ENCODE measurements at places on chromosomes 2 and 18.

DNA sequence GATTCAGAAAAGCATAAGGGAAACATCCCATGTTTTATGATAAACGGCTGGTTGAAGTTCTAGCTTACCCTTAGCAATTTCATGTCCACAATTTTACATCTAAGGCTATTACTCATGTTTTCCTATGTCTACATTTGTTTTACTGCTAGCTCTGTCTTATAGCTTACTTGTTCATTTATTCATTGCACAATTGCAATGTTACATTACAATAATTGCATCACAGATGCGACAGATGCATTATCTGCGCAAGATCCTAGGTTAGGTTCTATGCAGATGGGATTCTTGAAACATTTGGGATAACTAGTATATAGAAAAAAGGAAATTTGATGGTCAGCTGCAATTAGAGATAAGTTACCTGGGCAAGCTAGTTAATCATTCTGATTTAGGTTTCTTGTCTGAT lies 108.4 kb downstream of the ARHGAP28 start:
- DNase-seq: no peak

DNA sequence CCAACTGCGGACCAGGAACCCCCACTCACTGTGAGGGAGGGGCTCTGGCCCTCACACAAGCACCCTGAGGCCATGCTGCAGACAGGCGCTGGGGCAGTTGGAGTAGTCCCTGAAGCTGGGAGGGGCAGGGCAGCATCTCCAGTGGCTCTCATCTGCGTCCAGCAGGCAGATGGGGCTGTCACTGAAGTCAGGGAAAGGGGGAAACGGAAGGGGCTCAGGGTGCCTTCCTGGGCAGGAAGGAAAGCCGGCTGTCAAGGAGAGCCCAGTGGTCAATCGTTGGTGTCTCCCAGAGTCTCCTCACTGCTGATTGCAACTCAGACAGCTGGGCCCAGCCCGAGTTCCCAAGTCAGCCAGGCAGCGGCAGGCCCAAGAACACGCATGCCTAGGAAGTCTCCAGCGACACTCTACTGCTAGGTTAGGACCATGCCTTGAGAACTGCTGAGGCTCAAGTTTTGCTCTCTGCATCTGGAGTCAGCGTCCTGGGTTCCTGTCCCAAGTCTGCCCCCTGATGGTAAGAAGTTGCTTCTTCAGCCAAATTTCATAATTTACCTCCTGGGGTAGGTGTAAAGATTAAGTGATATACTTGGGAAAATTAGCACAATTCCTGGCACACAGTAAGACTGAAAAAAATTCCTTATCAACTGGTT lies 27.4 kb upstream of the NMUR1 start:
- peak; percentile 83 for DNase-seq

- no peak for DNase-seq
These were observed 4.9 kb upstream of the COL3A1 start for GRCh38 chr2:188969236-188969635.

DNA sequence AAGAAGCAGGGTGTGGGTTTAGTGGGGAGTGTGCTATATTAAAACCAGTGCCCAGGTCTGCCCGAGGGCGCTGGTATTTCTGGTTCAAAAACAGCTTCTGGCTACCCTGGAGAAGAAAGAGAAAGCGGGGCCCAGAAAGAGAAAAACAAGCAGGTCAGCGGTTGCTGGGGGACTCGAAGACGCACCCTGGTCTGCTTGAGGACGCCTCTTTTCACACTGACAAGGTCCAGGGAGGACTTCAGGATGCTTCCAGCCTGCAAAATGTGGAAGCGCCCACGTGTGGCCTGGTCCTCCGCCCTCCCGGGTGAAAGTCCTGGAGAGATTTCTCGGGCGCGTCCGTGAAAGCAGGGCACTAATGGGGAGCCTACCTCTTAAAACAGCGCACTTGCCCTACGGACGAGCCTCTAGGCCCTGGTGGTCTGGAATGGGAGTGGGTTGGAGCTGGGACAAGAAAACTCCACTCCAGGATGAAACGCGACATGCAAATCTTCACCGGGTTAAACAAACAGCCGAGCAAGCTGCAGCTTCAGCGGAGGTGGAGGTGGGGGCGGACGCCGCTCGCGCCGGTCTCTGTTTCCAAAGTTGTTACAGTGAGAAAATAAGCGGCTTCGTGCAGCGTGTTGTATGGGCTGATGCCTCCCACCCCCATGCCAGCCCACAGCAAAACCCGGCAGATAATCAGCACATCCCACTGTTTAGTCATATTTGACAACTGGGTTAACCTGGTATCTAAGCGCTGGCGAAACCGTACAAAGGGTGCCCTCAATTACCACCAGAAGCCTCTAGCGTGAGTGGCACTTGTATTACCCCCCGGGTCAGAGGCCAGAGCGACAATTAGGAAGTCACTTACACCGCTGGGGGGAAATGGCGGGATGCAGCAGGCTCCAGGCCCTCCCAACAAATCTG lies 1.1 kb upstream of the SP9 start:
- no peak for DNase-seq

DNA sequence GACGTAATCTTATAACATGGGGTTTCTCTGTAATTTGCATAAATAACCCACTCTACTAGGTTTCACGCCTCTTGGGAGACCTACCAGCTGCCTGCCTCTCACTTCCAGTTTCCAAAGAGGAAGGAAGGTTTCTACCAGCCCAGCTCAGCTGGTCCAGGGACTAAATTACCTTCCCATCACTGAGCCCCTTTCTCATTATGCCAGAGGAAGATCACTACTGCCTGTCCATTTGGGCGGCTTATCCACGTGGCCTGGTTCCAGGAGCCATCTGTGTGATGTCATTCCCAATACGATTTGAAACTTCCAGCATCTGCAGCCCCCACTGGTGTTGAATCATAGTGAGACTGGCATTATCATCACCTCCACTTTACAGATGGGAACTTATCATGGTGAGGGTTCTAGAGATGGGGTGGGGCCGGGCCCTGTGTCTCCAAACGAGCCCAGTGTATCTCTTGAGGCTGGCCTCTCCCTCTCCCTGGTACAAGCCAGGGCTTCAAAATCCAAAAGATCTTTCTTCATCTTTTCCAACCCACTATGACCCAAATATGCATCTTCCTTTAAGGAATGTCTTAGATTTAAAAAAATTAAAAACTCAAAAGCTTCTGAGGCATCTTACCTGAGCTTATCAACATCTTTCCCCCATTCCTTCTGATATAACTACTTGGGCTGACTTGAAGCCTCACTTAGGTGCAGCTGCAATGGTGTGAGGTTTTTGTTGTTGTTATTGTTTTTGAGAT lies 140.8 kb downstream of the DDX1 start:
- no peak for DNase-seq

DNA sequence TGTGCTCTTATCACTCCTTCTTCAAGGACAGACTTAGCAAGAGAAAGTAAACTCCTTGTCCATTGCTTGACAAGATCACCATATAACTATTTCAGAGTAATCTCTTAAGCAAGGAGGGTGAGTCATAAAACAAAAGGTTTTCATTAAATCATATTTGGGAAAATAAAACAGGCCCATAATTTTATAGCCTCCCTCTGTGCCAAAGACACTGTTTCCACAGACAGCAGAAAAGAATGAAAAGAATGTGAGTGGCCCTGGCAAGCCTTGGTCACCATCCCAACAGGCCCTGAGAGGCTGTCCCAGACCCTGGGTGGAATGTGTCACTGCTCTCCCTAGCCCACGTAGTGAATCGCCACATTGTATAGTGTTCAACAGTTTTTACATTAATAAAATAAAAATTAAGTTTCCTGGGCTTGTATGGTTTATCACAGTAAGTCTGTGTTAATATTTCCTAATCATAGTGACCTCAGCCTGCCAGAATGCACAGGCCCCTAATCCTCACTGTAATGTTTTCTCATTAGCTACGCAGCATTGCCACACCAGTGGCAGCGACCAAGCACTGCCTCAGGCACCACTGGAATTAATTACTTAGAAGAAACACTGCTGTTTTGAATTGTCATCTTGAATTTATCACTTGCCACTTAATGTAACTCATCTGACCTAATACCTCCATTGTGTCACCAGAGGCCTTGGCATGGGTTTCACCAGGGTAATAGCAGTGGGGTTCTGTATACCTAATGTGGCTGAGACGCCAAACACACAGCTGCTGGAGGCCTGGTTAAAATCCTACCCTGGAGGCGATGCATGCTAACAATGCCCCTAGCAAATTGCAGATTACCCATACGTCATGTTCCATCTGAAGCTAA lies 401.9 kb downstream of the LNPK start:
- no peak for DNase-seq

DNA sequence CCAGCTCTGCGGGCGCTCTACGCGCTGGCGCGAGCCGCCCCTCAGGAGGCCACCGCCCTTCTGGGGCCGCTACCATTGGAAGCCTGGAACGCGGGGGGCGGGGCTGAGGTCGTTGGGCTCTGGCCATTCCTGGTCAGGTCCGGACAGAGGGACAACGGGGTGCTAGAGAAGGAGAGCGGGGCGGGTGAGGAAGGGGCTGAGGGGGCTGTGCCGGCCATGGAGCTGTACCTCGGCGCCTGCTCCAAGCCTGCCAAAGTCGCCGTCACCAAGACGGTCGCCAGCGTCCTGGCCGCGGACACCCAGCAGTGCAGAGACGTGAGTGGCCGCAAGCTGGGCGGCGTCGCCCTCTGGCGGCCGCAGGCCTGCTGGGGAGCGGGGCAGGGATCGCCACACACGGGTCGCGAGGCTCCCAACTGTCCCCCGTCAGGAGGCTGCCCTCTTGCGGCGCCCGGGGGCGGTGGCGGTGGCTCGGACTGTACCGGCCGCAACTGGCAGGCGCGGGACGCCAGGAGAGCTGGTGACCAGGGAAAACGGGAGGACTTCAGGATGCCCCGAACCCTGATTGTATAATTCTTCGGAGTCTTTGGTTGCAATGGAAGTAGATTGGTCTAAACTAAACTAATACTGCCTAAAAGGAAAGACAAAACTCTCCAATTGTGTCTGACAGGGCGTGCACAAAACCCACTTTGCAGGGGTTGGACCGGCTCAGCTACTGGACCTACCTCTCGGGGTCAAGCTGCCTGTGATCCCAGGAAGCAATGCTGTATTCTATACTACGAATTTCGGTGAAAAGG lies at the start of gene FSIP2:
TSS of gene FSIP2 (plus strand) at position 126 of the 794 bp plus-strand sequence. CDS start at position 217, 91 bp downstream.
- DNase-seq: peak; percentile 59

DNA sequence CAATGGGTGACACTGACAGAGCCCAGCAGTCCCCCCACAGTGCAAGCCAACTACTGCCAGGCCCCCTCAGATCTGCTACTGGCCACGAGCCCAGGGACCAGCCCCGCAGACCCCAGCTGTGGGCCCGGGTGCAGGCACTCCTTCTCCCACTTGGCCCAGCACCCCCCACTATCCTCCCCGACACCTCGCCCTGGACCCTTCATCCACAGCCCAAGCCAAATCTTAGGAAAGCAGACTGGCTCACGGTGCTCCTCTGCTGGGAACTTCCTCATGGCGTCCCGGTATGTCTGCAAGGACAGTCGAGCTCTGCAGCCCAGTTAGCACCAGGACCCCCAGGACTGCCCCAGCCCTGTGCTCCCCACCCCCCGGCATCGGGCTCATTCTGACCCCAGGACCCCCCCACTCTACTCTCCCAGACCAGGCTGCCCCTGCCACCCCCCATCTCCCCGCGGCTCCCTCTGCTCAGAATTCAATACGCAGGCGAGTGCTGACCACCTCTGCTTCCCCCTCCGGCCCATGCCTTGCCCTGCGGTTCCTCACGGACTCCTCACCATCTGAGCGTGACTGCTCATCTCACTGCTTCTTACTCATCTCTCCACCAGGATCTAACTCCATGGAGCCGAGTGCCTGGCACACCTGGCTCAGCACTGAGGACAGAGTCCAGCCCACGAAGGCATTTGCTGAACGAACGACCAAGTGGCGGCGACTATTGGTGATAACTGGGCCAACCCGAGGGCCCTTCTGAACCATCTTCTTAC lies 85.7 kb downstream of the PXDN start:
- no peak for DNase-seq

GRCh38 chr2:129768485-129769184 lies 210.8 kb upstream of the RAB6C start:
- DNase-seq: no peak

- DNase-seq: no peak
These were observed 29.2 kb upstream of the TNP1 start for GRCh38 chr2:216888887-216889622.

GRCh38 chr2:76639171-76639680 lies 883.0 kb downstream of the LRRTM4 start:
- DNase-seq: no peak

DNA sequence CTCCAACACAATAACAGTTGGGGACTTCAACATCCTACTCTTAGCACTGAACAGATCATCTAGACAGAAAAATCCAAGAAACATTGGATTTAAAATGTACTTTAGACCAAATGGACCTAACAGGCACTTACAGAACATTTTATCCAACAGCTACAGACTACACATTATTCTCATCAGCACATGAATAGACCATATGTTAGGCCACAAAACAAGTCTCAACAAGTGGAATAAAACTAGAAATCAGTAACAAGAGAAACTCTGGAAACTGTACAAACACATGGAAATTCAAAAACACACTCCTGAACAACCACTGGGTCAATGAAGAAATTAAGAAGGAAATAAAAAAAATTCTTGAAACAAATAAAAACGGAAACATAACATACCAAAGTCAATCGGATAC lies 117.5 kb downstream of the ACVR1 start:
- DNase-seq: no peak

DNA sequence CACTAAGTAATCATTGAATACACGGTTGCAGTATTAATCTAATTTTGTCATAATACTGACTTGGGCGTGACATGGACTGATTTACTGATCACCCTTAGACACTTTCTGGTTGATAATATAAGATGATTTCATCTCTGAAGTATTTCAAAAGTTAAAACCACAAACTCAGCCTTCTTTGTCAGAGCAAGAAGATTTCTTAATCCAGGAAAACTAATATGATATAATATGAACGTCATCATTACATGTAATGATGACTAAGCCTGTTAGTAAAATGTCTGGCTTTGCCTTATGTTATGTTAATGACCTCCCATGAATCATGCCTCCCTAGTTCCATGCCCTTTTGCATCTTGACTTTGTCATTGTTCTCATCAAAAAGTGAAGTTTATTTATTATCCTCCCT lies 1325.0 kb upstream of the CDH2 start:
- DNase-seq: no peak

GRCh38 chr2:206083602-206084438 lies 2.2 kb downstream of the INO80D start:
- DNase-seq: no peak

- no peak for DNase-seq
These were observed 421.0 kb downstream of the ZNF521 start for GRCh38 chr18:24930971-24931370.

- no peak for DNase-seq
These were observed 538.5 kb upstream of the DCC start for GRCh38 chr18:51801514-51801913.
